Stimulated activated CD8-positive, alpha-beta memory T cell treated with anti-CD3 and anti-CD28 coated beads, Interleukin-4, amount 100 ng/mL, for 4 hours (primary cell): ENCODE measurements at places on chromosomes 3 and 15.

- DNase-seq: no peak
These were observed 1058.6 kb downstream of the NTRK3 start for GRCh38 chr15:87197981-87198380.

- no peak for DNase-seq
These were observed 5.7 kb downstream of the GRM2 start for GRCh38 chr3:51712511-51712931.

DNA sequence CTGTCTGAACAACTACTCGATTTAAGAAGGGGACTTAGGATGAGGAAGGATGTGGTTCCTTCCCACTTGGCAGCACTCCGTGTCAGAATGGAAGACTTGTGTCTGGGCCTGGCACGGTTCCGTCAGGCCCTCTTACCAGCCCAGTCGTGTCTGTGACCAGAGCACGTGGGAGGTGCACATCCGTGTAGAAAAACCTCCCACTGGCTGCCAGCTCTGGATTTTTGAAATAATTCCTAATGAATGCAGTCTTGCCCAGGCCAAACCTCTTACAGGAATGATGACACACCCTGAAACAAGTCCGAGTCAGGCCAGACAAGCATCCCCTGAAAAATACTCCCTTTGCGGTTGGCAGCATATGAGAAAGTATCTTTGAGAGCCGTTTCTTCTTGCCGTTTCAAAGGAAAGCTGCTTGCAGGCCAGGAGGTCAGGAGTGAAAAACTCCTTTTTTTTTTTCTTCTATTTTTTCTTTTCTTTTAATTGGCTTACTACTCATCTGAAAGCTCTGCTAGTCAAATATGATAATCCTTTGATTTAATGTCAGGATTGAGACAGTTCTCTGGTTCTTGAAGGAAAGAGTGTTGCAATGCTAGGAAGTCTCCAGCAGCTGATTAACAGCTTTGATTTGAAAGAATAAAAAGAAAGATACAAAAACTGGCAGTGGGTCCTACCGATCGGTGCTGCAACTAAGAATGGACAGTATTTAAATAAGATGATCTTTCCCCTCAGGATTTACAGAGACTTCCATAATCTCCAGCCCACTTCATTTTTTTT, 19.8 kb downstream of the IL1RAP start:
- DNase-seq: no peak

GRCh38 chr3:151890721-151891141, 17.3 kb downstream of the SUCNR1 start:
- no peak for DNase-seq

DNA sequence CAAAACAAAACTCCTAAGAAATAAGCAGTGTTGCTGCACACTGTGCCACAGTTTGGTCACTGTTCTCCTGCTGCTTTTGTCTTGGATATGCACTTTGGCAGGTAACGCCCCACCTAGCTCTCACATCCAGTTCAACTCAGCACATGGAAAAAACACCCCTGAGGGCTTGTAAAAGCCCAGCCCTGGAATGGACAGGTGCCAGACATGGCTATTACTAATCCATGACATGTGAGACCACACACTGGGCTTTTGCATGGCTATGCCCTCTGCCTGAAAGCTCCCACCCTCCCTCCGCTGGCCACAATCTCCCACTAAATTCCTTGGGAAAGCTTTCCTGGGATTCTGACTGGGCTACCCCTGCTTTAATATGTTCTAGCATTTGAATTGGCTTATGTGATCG, 24.7 kb upstream of the ZBED2 start:
- no peak for DNase-seq

DNA sequence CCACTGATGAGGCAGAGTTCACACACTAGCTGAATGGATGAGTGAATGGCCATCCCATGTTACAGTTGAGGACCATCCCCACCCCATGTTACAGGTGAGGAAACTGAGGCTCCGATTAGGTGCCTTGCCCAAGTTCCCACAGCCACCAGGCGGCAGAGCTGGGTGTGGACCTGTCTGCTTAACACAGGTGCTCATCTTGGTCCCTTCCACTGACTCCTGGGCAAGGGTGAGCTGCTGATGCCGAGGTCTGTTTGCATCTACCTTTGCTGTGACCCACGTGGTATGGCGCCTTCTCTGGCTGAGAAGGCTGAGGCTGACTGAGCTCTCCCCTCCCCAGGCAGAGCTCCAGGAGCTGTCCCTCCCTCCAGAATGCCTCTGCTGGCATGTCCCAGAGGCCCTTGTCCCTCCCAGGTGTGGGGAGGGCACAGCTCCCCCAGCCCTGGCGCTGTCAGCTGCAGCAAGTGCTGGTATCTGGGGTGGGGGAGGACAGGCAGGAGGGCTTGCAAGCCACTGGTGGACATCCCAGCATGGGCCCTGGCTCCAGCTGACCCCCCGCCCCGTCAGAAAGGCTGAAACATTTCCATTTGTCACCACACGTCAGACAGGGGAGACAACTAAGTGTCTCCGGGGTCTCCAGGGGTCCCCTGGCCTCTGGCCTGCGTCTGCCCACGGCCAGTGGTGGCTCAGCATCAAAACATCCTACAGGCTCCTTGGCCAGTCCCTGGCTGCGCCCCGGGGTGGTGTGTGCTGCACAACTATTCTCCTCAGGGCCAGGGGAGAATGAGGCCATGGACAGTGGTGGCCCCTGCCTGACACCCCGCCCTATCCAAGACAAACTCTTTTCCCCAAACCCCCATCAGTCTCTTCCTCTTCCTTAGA, 105.4 kb downstream of the ADCY5 start:
- DNase-seq: no peak

GRCh38 chr15:62904041-62904910, 138.3 kb upstream of the TPM1 start:
- DNase-seq: no peak

GRCh38 chr3:39427506-39427905, 21.0 kb downstream of the RPSA start:
- DNase-seq: no peak

GRCh38 chr15:64915518-64916227, 4.0 kb downstream of the ANKDD1A start:
- DNase-seq: no peak

GRCh38 chr15:83170474-83171165, 37.0 kb downstream of the HDGFL3 start:
- DNase-seq: no peak

GRCh38 chr15:85072917-85073316, 91.3 kb downstream of the PDE8A start:
- DNase-seq: no peak

DNA sequence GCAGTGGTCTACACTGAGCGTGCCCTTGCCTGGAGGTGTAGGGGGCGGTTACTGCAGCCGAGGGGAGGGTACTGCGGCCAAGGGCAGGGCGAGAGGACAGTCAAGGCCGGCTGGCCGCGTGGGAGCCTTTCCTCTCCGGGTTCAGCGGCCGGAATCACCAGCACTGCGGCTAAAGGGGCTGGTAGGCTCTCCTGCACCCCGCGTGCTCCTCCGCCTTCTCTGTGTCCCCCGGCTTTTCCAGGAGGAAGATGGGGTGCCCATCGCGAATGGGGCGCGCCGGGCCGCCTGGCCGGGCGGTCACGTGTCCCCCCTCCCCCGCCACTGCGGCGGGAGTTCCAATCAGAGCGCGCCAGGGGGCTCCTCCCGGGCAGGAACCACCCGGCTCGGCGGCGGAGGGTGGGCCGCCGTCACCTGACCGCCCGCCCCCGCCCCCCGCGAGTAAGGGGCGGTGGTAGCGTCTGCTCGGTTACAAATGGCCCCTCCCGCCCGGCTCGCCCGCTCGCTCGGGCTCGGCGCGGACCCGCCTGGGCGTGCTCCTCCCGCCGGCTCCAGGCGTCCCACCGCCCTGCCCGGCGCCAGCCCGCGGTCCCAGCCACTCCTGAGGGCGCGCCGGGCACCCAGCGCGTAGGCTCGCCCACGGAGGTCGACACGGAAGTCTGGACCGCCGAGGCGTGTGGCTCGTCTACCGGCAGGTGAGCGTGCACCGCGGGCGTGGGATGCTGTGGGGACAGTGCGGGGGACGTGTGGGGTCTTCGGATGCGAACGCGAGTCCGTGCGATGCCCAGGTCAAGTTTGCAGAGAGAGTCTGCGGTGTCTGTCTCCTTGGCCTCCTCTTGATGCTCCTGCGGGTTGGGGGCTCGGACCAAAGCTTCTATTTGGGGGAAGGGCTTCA, 242.6 kb upstream of the TOPAZ1 start:
- DNase-seq: no peak

- no peak for DNase-seq
These were observed 81.8 kb upstream of the MRPS22 start for GRCh38 chr3:139261754-139262586.

GRCh38 chr15:42679285-42680141, 57.4 kb downstream of the CDAN1 start:
- DNase-seq: no peak

GRCh38 chr15:91853948-91854638, 585 bp downstream of the SLCO3A1 start:
- DNase-seq: no peak

- DNase-seq: no peak
These were observed 43.1 kb upstream of the SACM1L start for GRCh38 chr3:45646051-45646585.

DNA sequence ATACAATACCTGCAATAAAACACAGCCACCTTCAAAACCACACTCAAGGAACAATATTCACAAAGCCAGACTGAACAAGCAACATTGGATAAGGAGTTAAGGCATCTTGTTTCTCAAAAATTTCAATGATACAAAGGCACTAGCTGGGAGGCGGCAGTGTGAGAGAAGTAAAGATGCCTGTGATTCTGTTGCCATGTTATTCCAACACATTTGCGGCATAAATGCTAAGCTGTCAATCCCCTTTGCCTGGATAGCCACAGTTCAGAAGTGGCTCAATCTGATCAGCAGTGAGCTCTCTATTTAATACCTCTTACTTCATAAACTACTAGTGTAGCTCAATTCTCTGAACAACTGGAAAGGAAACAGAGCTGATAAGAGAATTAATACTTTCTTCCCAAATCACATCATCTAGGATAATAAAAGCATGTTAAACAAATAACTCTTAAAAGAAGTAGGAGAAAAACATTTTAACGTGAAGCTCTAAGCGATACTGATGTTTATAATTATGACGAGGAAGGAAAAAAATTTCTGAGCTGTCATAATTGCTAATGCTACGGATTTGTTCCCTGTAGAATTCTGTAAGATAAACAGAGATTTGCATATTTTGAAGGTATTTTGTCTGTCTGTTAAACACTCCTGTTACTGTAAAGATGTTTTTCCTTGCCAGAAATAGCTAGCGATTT, 358.4 kb downstream of the FOXP1 start:
- no peak for DNase-seq

GRCh38 chr3:138434276-138434874, at the start of gene ESYT3:
Gene ESYT3 (plus strand): TSS chr3:138434616. CDS start chr3:138434799, 183 bp downstream.
- no peak for DNase-seq

- no peak for DNase-seq
These were observed 795.3 kb upstream of the ARRDC4 start for GRCh38 chr15:97165205-97165604.

GRCh38 chr3:66401157-66401550, 99.7 kb downstream of the LRIG1 start:
- DNase-seq: no peak

DNA sequence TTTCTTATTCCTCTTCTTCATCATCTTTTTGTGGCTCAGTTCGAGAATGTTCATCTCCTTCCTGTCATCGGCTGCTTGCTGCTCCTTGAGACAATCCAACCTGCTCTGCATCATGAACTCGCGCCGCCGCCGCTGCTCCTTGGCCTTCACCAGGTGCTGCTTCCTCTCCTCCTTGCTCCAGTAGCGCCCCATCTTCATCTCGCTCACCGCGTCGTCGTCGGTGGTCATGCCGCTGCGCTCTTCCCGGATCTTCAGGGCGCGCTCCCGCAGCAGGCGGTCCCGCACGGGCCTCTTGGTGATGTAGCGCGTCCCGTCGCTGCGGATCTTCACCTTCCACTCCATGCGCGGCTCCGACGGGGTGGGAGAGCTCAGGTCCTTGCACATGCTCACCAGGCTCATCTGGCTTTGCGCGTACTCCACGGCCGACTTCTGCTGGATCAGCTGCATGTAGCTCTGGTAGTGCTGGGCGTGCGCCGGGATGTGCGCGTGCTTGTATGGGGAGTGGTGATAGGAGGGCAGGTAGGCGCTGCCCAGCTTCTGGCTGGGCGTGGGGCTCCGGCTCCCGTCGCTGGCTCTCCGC, 241.2 kb downstream of the PDZRN3 start:
- DNase-seq: no peak

GRCh38 chr3:16419640-16420241, 93.8 kb downstream of the RFTN1 start:
- DNase-seq: no peak

- DNase-seq: no peak
These were observed 130.1 kb downstream of the RYR3 start for GRCh38 chr15:33440900-33441299.

GRCh38 chr15:42371096-42371495, 11.8 kb downstream of the CAPN3 start:
- DNase-seq: no peak

DNA sequence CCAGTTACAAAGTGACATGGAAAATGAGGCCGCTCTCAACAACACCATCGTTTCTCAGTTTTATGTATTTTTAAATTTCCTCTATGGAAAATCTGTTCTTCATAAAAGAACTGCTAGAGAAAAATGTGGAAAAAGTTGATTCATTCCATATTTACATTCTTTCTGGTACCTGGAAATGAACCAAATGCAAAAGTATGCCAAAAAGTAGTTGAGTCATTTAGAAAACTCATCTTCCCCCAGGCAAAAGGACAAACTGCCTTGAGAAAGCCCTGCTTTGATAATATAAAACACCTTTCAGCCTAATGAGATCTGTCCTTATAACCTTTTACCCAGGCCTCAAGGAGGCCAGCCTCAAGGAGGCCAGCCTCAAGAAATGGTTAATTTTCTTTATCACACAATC, 283.0 kb upstream of the VEPH1 start:
- DNase-seq: no peak

DNA sequence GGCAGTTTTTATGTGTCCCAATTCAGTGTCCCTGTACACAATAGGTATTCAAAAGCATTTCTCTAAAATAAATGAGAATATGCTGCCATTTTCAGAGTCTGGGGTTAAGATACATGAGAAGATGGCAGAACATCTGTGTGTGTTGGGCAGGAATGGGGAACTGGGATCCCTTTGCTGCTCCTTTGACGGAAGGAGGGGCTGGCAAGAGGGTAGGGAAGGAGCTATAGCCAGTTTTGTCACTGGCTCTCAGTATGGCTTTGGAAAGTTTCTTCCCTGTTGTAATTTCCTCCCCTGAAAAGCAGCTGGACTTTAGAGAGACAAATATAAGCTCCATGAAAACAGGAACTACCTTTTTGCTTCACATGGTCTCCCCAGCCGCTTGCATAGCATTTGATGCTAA, 137.5 kb upstream of the PRR23C start:
- no peak for DNase-seq

DNA sequence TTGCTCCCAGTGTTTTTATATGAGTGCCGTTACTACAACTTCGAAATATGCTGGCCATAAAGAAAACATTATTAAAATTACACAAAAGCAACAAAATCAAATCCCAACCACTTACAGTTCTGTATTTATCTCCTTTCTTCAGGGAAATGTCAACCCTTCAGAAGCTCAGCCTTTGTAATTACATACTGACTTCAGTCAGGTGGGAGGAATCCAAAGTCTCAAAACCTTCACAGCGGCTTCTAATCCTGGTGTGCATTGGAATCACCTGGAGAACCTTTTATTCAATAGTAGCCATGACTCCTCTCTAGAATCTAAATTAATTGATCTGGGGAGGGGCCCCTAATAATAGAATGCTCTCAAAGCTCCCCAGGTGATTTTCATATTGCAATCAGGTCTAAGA, 463.7 kb upstream of the ARHGEF26 start:
- no peak for DNase-seq
